ENCODE measurements at places on chromosomes 16 and 17.

GRCh38 chr16:68049449-68049848 lies 26.4 kb downstream of the DUS2 start:
- DNase-seq, result no peak

DNA sequence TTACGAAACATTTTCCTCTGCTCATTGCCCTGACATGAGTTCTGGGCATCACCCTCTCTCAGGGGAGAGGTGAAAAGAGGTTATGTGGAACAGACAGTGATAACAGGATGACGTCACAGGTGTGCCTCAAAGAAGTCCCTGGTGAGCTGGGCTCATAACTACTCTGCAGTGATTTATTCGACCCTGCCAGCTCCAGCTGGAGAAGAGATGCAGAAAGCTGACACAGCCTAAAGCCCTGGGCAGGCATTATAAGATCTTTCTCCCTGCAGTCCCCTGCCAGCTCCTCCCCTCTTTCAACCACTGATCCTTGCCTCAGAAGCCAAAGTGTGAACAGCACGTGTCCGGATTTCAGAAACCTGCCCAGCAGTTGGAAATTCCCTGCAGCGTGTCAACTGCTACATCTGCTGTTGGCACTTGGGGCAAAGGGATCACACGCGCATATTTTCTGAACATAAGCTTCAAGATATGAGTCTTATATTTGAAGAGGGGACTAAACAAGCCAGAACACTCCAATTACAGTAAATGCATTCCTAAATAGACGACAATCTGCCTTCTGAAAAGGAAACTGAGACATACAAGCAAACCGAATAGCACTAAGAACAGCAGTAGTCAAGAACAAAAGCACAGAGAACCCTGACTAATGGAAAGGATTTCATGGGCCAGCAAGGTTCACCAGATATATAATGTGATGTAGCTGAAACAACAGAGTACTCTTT lies 80.5 kb downstream of the SMG6 start:
- DNase-seq, result no peak

DNA sequence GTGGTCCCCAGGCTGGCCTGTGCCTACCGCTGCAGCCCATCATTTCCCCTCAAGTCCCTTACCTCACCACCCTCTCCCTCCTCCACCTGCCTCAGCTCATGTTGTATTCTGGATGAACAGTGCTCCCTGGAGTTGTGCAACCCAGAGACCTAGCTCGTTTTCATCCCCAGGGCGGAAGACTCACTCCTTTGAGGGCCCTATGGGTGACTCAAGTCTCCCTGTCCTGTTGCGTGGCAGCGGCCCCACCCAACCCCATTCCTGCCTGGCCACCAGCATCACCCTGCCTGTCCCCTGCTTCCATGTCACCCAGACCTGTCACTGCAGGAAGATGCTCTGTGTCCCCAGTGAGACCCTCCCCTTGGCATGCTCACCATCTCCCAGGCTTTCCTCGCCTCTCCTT lies 3.3 kb downstream of the ALOX12B start:
- DNase-seq, result no peak

- DNase-seq, result no peak
Observed at GRCh38 chr16:75820672-75821071, 94.4 kb upstream of the CPHXL start.

DNA sequence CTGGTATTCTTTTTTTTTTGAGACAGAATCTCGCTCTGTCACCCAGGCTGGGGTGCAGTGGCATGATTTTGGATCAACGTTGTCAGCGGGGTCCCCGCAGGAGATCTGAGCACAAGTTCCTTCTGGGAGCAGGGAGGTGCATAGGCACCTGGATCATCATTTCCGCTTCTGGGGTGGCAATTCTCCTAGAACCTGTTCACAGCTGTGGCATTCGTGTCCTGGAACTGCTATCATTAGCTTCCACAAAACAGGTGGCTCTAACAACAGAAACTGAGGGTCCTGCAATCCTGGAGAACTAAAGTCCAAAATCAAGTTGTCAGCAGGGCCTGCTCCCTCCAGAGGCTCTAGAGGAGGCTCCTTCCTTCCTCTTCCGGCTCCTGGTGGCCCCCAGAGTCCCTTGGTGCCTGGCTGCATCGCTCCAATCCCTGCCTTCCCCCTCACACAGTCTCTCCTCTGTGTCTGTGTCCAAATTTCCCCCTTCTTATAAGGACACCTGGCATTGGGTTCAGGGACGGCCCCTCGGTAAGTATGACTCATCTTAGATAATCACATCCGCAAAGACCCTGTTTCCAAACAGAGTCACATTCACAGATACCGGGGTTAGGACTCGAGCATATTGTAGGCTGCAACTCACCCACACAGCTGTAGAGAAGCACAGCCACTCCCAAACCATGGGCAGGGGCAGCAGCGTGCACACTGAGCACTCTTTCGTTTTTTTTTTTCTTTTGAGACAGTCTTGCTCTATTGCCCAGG lies 43.5 kb upstream of the KLHDC4 start:
- no peak for DNase-seq

DNA sequence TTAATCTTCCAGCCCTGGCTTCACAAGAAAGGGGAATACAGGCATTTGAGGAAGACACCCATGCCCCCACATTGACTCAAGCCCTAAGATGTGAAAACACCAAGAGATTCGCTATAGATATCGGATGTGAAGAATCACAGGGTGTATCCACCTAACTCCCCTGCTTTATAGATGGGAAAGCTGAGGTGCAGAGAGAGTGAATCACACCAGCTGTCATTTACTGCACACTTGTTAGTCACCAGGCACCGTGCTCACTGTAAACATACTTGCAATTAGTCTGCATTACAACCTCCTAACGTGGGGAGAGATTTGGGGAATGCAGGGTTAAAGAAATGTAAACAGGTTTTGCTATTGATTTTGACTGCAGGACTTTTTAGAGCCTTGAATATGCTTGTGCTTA lies 325.5 kb downstream of the C16orf95 start:
- no peak for DNase-seq

DNA sequence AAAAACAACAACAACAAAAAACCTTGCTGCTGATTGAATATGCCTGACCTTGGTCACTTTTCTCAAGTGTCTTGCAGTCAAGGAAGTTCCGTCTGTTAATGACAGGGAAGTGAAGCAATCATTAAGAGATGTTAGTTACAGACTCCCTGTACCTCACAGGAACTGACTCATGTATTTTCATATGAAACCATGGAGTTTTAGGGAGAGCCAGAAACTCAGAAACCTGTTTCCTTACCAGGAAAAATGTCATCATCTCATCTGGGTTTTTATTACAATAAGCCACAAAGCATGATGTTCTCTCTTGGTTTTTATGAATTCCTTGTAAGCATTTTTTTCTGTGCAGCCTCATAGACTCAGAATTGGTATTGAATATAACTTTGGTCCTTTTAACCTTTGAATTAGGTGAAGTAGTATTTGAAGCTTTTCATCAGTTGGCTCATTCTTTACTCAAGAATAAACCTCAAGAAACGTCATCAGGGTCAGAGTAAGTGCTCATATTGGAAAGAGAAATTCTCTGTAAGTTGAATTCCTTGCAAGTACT lies 10.3 kb downstream of the LYRM1 start:
- no peak for DNase-seq

DNA sequence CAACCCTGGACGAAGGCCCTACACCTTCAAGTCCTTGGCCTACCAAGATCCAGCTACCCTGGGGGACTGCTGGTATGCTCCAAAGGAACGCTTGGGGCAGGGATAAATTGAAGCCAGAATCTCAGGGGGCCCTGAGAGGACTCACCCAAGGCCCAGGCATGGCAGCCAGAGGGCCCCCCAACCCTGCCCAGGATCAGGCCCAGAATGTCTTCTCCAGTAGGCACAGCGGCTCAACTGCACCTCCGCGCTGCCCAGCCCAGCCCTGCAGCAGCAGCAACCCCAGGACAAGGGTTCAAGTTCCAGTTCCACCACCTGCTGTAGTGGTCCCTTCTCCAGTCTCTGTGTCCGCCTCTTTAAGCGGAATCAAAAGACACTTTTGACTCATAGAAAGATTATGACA lies 2.2 kb downstream of the TFAP4 start:
- no peak for DNase-seq

Measured in omental fat pad (tissue), 4 donors.